Stomach (tissue), 19 donors: ENCODE measurements at places on chromosomes 7 and 10. TPM values are rescaled to one million over a fixed set of nuclear protein-coding genes. Genes with fewer than 3 reads are reported as not detected.

The POT1 gene
- polyA plus RNA-seq, result 5.1 TPM

GRCh38 chr7:84112771-84113170 is 81.8 kb downstream of the SEMA3A start:
- no peaks in the 10 kb centered on the region for H3K27me3 ChIP-seq
- H3K4me1 ChIP-seq, result no peaks in the 10 kb centered on the region
- no peak for DNase-seq
- H3K36me3 ChIP-seq, result no peaks in the 10 kb centered on the region
- H3K27ac ChIP-seq, result no peak overlapping the region

GRCh38 chr7:139640681-139641080 is 117.2 kb downstream of the CLEC2L start:
- H3K27ac ChIP-seq, result no peak overlapping the region
- H3K27me3 ChIP-seq, result no peaks in the 10 kb centered on the region
- DNase-seq, result no peak

DNA sequence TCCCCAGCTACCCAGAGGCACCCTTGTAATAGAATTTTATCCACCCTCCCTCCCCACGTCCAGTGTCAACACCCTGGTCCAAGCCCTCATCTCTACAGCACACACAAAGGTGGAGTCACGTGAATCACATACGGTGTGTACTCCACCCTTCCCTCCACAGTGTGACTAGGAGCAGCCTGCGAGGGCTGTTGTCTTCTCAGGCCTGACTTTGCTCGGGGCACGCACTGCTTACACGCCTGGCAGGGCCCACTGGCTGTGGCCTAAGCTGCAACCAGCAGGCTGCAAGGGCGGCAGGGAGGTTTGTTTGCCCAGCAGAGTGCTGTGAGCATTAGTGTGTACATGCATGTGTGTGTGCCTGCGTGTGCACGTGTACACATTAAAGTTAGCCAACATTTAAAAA is 93.7 kb downstream of the COBL start:
- H3K36me3 ChIP-seq, result peaks cover 9% of the 10 kb centered on the region
- H3K27ac ChIP-seq, result no peak overlapping the region
- no peak for DNase-seq
- no peaks in the 10 kb centered on the region for H3K27me3 ChIP-seq
- H3K4me1 ChIP-seq, result no peaks in the 10 kb centered on the region

DNA sequence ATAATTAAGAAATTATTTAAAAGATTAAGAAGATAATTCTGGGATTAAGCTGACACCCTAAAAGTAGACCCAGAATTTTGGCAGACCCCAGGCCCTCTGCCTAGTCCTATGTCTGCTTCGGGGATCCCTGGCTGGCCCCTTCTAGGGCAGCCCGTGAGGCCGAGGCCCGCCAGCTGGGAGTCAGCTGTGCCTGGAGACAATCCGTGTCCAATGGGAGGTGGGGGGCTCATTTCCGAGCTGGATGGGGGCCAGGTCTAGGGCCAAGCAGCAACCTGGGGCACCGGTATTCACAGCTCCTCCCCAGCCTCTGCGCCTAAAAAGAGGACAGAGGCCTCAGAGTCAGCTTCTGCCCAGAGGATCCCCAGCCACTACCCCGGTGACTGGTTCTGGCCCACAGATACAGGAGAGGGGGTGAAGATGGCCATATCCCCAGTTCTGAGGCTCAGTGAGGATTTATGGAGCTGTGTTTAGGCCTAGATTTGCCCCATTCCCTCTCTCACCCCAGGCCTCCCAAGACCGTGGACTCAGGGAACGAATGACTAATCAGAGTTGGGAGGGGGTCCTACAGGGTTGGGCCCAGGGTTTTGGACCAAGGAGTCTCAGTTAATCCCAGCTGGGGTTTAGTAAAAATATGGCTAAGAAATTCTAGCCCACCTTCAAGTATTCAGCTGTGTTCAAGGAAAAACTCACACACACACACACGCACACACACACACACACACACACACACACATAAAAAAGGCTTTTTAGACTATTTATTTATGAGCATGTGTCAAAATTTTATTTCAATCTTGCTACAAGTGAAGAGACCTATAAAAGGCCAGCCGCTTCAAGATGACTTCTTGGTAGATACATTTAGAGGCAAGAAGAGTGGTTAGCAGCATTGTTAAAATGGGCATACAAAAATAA is 37.4 kb upstream of the LBX1 start:
- no peaks in the 10 kb centered on the region for H3K36me3 ChIP-seq
- H3K27me3 ChIP-seq, result peaks cover 18% of the 10 kb centered on the region
- no peaks in the 10 kb centered on the region for H3K4me1 ChIP-seq
- no peak for DNase-seq

The FFAR4 gene
- not detected for polyA plus RNA-seq

The CYP3A4 gene
- polyA plus RNA-seq, result not detected

GRCh38 chr10:12390733-12391132 is 41.4 kb downstream of the CAMK1D start:
- H3K4me1 ChIP-seq, result peaks cover 32% of the 10 kb centered on the region
- no peaks in the 10 kb centered on the region for H3K27me3 ChIP-seq
- no peak for DNase-seq

The MINPP1 gene
- polyA plus RNA-seq, result 3.7 TPM

The SEMA3E gene
- polyA plus RNA-seq, result 1.2 TPM

The PRSS37 gene
- not detected for polyA plus RNA-seq

- H3K4me1 ChIP-seq, result peaks cover 57% of the 10 kb centered on the region
- H3K27ac ChIP-seq, result peak overlapping the region; percentile 88
- H3K4me3 ChIP-seq, result no peak overlapping the region
- H3K27me3 ChIP-seq, result no peaks in the 10 kb centered on the region
- H3K36me3 ChIP-seq, result no peaks in the 10 kb centered on the region
Observed at GRCh38 chr10:31701546-31701945, 227.1 kb downstream of the ARHGAP12 start.

GRCh38 chr7:50331564-50332208 is 27.2 kb downstream of the IKZF1 start:
- no peak overlapping the region for H3K27ac ChIP-seq
- no peaks in the 10 kb centered on the region for H3K27me3 ChIP-seq
- H3K36me3 ChIP-seq, result peaks cover 6% of the 10 kb centered on the region
- peaks cover 3% of the 10 kb centered on the region for H3K4me1 ChIP-seq
- DNase-seq, result no peak

GRCh38 chr7:50112250-50112649 is 19.2 kb upstream of the ZPBP start:
- H3K36me3 ChIP-seq, result no peaks in the 10 kb centered on the region
- no peak for DNase-seq
- no peak overlapping the region for H3K4me3 ChIP-seq
- no peak overlapping the region for H3K27ac ChIP-seq
- H3K27me3 ChIP-seq, result no peaks in the 10 kb centered on the region

DNA sequence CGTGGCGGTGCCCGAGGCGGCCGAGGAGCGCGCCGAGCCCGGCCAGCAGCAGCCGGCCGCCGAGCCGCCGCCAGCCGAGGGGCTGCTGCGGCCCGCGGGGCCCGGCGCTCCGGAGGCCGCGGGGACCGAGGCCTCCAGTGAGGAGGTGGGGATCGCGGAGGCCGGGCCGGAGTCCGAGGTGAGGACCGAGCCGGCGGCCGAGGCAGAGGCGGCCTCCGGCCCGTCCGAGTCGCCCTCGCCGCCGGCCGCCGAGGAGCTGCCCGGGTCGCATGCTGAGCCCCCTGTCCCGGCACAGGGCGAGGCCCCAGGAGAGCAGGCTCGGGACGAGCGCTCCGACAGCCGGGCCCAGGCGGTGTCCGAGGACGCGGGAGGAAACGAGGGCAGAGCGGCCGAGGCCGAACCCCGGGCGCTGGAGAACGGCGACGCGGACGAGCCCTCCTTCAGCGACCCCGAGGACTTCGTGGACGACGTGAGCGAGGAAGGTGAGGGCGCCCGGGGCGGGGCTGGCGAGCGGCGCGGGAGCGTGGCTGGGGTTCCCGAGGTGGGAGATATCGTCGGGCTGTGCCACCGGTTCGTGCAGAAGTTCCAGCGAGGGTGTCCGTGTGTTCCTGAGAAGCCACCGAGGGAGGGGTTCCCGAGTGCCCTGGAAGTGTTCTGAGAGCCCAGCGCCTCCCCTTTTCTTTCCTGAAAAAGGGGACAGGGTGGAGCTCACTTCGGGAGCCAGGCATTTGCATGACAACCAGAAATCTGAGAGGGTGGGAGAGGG is 495 bp downstream of the EIF3B start:
- H3K27me3 ChIP-seq, result no peaks in the 10 kb centered on the region
- H3K4me3 ChIP-seq, result peak overlapping the region; percentile 100
- H3K27ac ChIP-seq, result peak overlapping the region; percentile 95

- H3K4me3 ChIP-seq, result no peak overlapping the region
- DNase-seq, result no peak
- no peaks in the 10 kb centered on the region for H3K4me1 ChIP-seq
- H3K27ac ChIP-seq, result no peak overlapping the region
- no peaks in the 10 kb centered on the region for H3K36me3 ChIP-seq
Observed at GRCh38 chr7:91427051-91427450, 162.8 kb downstream of the FZD1 start.

DNA sequence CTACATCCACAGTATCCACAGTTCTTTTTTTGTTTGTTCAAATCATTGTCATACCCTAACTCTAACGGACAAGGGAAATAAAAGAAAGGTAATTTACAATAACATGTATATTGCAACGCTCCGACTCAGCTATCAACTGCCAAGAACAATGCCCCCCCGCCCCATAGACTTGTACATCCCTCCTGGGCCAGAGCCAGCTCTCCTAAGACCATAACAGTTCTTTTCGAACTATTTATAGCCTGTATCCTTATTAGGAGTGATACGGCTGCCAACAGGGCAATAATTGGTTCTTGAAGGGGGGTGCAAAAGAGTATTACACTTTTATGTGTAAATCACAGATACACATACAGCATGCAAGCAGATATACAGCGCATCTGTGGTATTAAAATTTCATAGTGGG is 495.7 kb downstream of the GALNT17 start:
- no peak overlapping the region for H3K4me3 ChIP-seq
- no peaks in the 10 kb centered on the region for H3K36me3 ChIP-seq
- no peaks in the 10 kb centered on the region for H3K4me1 ChIP-seq

DNA sequence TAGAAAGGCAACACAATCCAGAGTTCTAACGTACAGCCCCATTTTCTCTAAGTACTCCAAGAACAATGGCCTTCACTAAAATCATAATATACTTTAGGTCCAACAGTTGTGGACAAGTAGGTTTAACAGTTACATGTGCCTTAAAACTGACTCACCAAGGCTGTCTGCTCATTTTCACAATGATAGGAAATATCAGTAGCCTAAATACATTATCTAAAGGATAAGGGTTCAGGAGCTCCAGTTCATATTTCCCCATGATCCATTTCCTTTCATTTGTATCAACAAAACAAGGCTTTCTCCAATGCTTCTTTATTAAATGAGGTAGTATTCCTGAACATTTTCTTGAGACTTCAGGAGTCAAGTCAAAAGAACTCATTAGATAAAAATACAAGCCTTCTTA is 164.0 kb downstream of the SLC25A13 start:
- no peak overlapping the region for H3K4me3 ChIP-seq
- H3K36me3 ChIP-seq, result peaks cover 43% of the 10 kb centered on the region
- no peaks in the 10 kb centered on the region for H3K4me1 ChIP-seq

The FGFR2 gene
- polyA plus RNA-seq, result 3.9 TPM

DNA sequence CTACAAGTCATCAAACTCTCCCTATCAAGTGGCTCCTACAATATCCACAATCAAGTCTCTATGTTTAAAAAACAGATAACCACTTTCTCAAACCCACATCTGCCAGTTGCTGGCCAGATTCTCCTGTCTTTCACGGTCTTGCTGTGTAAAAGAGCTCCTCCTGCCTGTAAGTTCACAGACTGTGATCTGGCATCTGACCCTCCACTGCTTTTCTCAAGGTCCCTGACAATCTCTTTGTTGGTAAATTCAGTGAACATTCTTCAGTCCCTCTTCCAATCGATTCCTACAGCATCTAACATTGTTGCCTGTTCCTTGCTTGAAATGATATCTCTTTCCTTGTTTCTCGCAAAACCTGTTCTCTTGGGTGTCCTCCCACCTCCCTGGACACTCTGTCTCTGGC is 18.5 kb upstream of the LMOD2 start:
- no peak overlapping the region for H3K4me3 ChIP-seq
- no peaks in the 10 kb centered on the region for H3K4me1 ChIP-seq
- no peak for DNase-seq
- H3K27me3 ChIP-seq, result no peaks in the 10 kb centered on the region
- H3K27ac ChIP-seq, result no peak overlapping the region

DNA sequence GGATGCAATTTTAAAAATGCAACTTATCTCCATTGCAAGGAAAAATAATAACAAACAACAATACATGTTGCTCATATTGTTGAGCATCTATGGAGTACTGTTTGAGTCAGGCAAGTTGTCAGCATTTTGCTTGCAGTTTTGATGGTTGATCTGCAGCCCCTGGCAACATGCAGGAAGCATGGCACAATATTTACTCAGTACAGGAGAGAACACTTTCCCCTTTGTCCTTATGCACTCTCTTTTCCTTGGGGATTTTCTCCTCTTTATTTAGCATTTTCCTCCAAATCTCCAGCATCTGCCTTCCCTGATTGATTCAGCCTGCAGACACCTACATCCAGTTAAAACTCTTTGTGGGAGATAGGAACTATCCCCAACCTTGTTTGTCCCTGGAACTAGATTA is 620.5 kb upstream of the LRRN3 start:
- peak; percentile 2 for DNase-seq
- H3K36me3 ChIP-seq, result no peaks in the 10 kb centered on the region
- H3K4me1 ChIP-seq, result no peaks in the 10 kb centered on the region
- H3K4me3 ChIP-seq, result no peak overlapping the region
- no peaks in the 10 kb centered on the region for H3K27me3 ChIP-seq
- H3K27ac ChIP-seq, result no peak overlapping the region

DNA sequence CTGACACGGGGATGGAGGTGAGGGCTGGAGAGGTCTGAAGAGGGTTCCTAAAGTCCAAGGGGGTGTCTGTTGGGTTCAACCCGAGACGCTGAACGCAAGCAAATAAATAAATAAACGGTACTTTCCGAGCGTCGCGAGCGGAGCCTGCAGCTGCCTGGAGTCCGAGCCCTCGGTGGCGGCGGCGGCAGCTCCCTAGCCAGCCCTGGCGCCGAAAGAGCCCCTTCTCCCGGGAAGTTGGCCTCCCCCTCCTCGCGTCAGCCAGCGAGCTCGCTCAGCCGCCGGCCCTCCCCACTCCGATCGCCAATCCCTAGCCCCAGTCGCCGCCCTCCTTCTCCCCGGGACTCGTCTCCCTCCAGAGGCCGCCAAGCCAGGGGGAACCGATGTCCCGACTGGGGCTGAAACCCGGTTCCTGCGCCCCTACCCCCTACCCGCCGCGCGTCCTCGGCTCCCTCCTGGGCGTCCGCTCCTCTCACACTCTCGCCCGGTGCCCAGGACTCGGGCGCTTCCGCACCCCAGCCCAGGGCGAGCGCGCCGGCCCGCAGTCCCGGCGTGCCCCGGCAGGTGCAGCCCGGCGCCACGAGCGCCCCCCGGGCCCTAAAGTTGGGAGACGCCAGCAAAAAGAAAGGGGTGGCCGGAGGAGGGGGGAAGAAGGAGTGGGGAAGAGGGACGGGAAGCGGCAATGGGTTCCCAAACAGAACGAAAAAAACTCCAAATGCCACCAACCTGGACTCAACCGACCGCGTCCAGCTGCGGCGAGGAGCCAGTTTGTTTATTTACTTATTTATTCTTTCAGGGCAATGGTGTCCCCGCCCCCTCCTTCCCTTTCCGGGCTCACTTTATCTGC is at the start of gene GFRA1:
Gene GFRA1 (minus strand): TSS at position 767 of the 844 bp plus-strand sequence. CDS start 1,177 bp downstream, outside the sequence.
- DNase-seq, result no peak
- H3K36me3 ChIP-seq, result no peaks in the 10 kb centered on the region
- H3K4me1 ChIP-seq, result peaks cover 35% of the 10 kb centered on the region
- no peaks in the 10 kb centered on the region for H3K27me3 ChIP-seq
- peak within 1 kb of the TSS; percentile 1 for H3K27ac ChIP-seq

- no peak for DNase-seq
- no peak overlapping the region for H3K4me3 ChIP-seq
- no peaks in the 10 kb centered on the region for H3K36me3 ChIP-seq
Observed at GRCh38 chr7:18151422-18151821, 123.8 kb upstream of the PRPS1L1 start.

The PRF1 gene
- 0.73 TPM for polyA plus RNA-seq
